ENCODE measurements at places on chromosomes 7 and 10. TPM values are rescaled to one million over a fixed set of nuclear protein-coding genes. Genes with fewer than 3 reads are reported as not detected.
A peak's percentile ranks its signal among the peaks of the same experiment; 100 is the strongest.

PRPS1L1 gene
- total RNA-seq: not detected

PON1 gene
- total RNA-seq: not detected

DNA sequence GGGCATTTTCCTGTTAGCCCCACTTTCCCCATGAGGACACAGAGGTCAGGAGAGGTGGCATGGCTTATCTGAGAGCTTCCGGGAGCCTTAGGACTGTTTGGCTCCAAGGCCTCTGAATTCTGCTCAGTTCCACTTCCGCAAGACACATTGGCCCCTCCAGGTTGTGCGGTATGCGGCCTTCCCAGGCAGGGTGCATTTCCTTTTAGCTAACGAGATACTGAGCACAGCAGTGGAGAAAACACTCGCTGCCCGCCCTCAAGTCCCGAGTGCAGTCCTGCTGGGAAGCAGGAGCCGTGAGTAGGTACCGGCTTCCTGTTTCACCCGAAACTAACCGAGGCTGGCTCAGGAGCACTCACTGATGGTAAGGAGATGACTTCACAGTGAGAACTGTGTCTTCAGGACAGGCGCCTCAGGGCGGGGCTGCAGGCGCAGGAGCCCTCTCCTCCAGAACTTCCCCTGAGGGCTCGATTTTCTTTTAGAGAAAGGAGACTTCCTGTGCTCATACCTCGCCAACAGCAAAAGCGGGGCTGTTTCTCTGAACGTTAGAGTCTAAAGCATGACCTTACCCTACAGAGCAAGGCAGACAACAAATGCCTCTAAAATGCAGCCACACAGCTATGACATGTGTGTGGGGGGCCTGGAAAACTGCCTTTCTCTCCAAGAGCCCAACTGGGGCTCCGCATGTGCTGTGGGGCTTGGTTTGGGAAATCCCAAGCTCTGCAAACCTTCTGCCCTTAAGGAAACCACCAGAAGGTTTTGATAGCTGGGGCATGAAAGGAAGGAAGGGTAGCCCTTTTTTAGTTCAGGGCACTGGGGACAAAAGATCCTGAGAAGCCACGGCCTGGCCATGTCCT lies 25.9 kb downstream of the RGS10 start:
- DNase-seq: no peak

- no peak for DNase-seq
Observed at GRCh38 chr10:117619223-117619622, 76.7 kb downstream of the EMX2 start.

DNA sequence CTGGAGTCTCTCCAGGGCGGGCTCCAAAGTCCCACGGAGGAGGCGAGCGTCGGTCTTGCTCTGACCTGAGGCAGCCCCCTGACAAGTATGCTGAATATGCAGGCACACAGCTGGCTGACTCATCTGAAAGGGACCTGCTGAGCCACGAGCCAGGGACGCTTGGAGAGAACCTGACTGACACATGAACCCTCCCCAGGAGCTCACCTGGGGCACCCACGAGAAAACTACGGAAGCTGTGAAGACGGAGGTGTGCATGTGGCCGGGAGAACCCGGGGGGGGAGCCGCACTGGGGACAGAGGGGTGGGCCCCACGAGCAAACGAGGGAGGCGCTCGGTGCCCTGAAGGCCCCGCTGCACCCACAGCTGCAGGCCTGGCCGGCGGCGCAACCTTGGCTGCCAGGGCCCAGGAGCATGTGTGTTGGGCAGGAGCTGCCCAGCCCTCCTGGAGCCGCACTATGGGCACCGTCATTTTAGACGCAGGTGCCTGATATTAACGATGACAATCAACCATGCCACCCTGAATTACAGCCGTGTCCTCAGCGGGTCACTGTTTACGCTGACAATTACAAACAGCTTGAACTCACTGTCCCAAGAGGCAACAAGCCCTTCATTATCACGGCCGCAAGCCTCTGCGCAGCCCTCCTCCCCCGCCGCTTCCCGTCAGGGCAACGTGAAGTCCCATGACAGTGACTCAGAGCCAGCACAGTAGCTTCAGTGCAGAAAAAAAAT lies 64.7 kb downstream of the DIP2C start:
- DNase-seq: peak; percentile 85

- DNase-seq: peak; percentile 70
Observed at GRCh38 chr10:77165445-77166208, 472.0 kb downstream of the KCNMA1 start.

GRCh38 chr7:47451851-47452205 lies 130.1 kb downstream of the TNS3 start:
- DNase-seq: peak; percentile 55

DNA sequence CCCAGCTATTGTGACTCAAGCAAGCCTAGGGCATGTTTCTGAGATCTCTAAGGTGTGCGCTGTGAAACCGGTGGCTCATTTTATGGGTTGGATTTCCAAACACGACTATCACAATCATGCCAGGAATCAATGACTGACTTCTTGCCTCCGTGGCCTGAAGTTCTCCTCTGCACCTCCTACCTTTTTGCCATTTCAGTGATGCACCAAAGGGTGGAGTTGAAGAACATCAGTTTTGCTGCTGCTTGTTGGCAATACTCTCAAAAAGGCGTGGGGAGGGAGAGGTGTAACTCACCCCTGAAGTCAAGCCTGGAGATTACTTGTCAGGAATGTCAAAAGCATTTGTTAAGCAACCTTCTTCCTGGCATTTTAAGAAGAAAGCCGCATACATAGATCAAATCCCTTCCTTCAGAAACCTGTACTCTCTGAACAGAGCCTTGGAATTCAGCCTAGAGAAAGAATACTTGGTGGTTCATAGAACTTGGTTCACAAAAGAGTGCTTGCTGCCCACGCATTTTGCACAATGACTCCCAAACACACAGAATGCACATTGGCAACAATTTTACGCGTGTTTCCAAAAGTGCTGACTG lies 41.0 kb downstream of the KIAA1217 start:
- no peak for DNase-seq

GRCh38 chr10:88810196-88810961 lies 7.8 kb downstream of the LIPM start:
- peak; percentile 51 for DNase-seq

GRCh38 chr10:95384011-95384704 lies 93.4 kb upstream of the PDLIM1 start:
- no peak for DNase-seq

DNA sequence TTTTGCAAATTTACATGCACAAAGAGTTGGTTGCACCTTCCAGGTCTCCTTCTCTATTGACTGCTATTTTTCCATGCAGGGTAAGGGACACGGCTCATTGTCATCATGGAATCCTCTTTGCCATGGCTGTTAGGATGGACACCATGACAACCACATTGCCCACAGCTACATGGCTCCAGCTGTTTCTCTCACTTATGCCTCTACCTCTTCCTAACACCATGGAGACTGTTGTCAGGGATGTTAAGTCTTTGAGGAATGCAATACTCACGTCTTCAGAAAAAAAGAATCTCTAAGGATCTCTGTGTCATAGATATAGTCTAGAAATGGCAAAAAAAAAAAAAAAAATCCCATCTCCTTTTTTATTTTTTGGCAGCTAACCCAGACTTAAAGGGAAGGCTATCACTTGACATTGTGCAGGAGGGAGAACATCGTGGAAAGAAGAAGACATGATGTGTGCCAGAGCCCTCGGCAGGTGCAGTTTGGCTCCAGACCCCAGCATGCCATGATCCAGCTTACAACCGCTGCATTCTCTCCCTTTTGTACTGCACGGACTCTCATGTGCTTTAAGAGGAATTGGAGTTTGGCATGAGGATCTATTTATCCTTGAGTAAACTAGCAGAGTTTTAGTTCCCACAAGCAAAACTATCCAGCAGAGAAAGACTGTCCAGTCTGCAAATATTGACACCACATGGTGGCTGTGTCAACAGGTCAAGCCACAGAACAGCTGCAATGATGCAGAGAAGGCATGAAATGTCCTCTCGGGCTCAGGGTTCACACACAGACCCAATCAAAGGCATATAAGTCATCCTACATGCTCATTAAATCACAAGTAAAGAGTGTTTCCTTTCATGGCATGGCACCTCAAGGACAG lies 70.8 kb downstream of the FRMD4A start:
- DNase-seq: peak; percentile 96
